ENCODE measurements at places on chromosomes 11 and 22. TPM values are rescaled to one million over a fixed set of nuclear protein-coding genes. Genes with fewer than 3 reads are reported as not detected.

Gene NAALAD2
- not detected for total RNA-seq

Gene PKDREJ
- not detected for total RNA-seq

Gene TRIM29
- total RNA-seq, result 441 TPM

Gene CDHR5
- total RNA-seq, result not detected

Gene PGA5
- not detected for total RNA-seq

Gene TRIM6
- 1.8 TPM for total RNA-seq

Gene GSC2
- total RNA-seq, result not detected

Gene TMEM25
- total RNA-seq, result 14.7 TPM

Gene OR8D4
- not detected for total RNA-seq

Gene ARVCF
- total RNA-seq, result 19.2 TPM

Gene OR2D2
- not detected for total RNA-seq

Gene AIFM3
- total RNA-seq, result 2.8 TPM

Gene OR52I2
- total RNA-seq, result not detected

Measured in bronchial epithelial cell (primary cell).